Astrocyte of the cerebellum (primary cell): ENCODE measurements at places on chromosomes 11 and 22.

DNA sequence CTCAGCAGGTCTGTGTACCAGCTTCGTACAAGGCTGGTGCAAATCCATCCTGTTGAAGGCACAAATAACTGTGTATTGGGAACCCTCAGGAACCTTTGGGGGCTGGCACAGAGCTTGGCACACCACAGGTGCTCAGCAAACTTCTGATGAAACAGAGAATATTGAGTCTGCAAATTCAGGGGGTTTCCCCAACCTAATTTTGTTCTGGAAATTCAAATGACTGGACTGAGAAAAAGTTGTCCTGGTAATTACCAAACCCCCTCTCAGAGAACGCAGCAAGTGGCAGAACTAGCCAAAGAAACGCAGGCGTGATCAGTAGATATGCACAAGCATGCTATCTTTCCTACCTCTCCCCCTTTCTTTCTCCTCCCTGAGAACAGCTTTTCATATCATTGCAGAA lies 47.6 kb downstream of the LIF start:
- no peak for DNase-seq

- no peak for DNase-seq
Measured at GRCh38 chr11:126592496-126593410, 237.3 kb downstream of the ST3GAL4 start.

GRCh38 chr11:45321031-45321595 lies 35.0 kb upstream of the SYT13 start:
- DNase-seq: no peak

DNA sequence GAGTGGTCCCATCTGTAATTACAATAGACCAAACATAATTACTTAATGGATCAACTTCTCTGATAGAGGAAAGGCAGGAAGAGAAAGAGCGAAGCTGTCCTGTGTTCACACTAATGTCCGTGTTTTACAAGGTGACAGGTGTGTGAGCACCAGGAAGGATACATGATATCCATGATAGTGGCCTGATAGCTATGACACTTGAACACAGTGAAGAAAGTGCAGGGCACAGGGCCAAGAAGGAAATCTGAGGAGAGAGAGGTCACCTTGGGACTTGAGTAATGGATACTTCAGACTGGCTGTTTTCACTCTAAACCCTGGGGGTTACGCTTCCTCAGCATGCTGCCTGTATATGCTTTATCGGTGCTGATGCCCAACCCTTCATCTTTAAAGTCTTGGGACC lies 29.4 kb downstream of the TUB start:
- no peak for DNase-seq

- no peak for DNase-seq
Measured at GRCh38 chr11:65829459-65829858, 4.3 kb upstream of the SNX32 start.

GRCh38 chr22:45718391-45718790 lies 46.8 kb downstream of the ATXN10 start:
- no peak for DNase-seq

DNA sequence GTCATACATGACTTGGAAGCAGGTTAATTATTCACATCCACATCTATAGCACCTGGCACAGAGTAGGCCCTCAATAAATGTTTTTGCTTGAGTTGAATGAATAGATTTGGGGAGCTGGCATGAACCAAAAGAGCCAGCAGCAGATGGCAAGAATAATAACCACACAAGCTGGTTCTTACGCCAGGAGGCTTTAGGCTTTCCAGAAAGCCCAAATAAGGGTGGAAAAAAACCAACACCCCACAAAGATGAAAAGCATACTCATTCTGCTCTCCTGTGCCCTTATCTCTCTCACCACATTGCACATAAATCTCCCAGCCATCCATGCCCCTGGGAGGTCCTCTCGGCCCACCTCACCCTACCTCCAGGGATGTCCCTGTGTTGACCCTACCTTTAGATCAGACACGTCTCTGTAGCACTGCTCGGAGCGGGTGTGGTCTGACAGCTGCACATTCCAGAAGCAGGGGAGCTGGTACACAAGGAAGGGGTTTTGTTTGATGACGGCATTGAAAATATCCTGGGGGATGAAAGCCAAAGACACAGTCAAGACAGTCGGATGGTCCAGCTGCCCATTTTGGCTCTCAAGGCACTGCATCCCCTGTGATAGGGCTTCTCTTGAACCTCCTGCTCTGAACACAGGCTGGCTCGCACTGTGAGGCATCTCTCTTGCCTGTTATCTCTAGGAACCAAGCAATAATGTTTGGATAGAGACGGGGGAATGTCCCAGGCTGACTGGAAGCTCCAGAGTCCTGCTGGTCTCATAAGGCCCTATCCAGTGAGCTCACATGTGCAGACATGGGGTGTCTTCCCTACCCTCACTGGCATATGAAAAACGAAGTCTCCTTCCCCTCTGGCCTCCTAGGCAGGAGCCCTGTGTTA lies 323.6 kb upstream of the SYN3 start:
- DNase-seq: no peak

DNA sequence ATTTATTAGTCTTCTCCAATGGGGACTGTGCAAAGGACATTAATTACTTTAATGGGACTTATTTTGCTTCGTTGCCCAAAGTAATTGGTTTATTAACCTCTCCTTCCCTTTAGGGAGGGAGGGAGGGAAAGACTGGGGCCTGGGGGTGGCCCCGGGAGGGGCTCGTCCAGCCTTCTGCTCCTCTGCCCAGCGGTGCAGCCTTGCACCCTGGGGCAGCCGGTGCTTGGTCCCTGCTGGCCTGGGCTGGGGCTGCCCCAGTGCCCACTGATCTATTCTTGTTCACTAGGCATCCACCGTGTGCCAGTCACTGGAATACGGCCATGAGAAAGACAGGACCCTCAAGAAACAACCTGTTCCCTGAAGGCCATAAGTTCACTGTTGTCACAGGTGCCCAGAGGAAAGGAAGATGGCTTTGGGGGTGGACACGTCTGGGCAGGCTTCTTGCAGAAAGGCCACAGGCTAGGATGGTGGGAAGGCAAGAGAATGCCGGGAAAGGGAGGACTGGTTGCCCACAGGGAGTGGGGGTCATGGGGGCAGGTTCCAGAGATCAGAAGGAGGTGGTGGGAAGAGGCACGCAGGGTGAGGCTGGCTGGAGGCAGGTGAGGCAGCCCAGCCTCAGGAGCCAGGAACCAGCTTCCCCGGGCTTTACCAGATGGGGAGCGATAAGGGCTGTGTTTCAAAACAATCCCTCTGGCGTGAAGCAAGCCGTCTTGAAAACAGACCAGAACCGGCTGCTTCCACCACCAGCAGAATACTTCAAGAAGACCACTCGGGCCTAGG lies 47.6 kb upstream of the KCNQ1OT1 start:
- no peak for DNase-seq

- no peak for DNase-seq
Measured at GRCh38 chr11:32817852-32818183, 11.9 kb upstream of the PRRG4 start.

- DNase-seq: no peak
Measured at GRCh38 chr11:121665206-121665838, 212.6 kb upstream of the SORL1-AS1 start.

- DNase-seq: no peak
Measured at GRCh38 chr11:825366-826226, 2.1 kb upstream of the CRACR2B start.

DNA sequence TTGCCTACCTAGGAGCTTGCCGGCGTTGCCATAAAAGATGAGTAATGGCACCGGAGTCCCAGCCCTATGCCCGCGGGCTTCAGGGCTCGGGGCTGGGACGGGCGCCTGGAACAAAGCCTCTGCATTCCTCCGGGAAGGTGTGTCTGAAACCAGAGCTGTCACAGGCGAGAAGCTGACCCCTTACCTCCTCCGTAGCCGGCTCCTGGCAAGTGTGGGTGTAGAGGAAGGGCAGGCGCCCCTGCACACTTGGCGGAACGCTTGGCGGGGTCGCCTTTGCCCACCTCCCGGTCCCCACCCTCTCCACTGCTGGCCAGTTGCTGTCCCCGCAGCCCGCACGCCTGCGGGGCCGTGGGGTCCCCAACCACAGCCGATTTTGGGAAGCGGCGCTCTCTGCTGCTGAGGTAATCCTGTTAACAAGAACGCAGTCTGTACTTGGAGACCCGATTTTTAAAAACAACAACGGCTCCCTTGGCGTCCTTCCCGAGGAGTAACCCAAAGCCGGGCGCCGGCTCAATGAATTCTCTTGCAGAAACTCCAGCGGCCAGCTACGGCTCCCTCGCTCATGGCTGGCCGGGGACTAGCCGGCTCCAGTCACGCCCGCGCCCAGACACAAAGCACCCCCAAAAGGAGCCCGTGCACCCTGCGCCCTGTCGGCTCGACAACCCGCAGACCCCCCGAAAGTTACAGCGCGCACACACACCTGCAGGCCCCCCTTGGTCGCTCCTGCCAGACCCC lies 89.2 kb downstream of the PLEKHA7 start:
- DNase-seq: peak; percentile 48

- DNase-seq: no peak
Measured at GRCh38 chr22:47813661-47814060, 1051.2 kb downstream of the TBC1D22A start.

DNA sequence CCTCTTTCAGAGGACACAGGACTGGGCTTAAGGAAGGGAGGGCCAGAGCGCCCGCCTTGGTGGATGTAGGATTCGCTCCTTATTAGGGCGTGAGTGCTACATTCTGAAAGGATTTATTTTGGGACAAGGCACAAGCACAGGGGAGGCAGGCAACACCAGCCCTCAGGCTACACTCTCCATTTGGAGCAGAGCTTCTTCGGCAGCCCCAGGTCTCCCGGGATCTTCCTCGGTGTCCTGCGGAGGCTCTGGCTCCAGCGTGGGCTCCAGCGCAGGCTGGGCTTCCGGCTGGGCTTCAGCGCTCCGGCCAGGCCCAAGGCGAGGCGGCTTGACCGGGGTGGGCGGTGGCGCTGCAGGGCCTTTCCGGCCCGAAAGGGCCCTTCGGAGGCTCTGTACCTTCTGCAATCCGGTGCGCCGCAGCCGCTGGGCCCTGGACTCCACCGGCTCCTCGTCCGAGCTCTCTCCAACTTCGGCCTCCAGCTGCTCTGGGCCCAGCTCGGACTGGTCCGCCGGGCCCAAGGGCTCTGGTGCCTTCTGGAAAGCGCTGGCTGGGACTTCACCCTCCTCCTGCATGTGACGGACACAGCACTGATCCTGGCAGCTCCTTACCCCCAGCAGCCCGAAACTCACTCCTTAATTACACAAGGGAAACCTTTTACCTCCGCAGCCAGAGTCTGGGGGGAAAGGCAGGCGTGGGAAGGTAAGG lies 1.1 kb downstream of the CAVIN3 start:
- DNase-seq: no peak

DNA sequence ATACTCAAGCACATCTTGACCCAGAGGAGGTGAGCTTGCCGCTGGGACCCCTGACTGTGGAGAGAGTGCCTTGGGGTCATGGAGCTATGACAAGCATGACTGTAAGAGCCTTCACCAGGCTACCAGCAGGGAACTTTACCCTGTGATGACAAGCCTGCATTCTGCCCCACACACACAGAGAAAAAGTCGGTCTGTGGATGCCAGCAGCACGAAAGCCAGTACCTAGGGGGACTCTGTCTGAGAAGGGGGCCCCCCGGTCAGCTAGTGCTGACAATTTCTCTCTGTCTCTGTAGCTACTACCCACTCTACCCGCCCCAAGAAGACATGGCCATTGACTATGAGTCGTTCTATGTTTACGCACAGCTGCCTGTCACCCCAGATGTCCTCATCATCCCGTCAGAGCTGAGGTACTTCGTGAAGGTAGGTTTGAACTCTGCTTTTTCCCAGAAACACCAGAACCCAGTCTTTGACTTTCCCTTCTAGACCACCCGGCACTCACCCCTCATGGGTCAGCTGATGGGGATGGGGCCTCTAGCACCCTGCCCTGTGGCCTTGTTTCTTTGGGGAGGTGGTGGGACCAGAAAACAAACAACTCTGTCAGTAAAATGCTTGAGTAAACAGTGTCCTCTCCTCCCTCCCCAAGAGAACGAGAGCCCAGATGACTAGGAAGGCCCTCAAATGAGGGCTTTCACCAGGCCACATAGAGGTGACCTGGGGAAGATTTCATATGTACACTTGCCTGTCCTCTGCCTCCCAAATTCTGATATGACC lies 18.9 kb upstream of the CDC42EP2 start:
- DNase-seq: no peak
